ENCODE measurements at places on chromosomes 7 and 10.

DNA sequence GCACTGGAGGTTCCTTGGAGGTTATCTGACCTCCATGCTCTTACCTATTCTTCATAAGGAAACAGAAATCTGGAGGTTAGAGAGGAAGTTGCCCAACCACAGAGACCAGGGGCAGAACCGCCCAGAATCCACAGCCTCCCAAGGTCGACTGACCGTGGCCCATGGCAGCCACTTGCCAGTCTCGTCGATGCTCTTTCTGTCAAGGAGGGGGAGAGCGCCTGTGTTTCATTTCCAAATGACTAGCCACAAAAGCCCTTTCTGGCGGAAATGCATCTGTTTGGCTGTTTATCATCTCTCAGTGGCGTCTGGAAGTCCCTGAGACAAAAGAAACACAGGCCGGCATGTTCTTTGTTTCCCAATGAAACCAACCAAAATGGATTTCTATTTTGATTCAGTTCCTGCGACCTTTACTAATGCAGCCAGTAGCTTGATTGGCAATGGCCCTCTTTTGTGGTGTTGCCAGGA, 2.9 kb downstream of the RAMP3 start:
- H3K4me1 ChIP-seq, result no peaks in the 10 kb centered on the region
- DNase-seq, result no peak
- peaks cover 6% of the 10 kb centered on the region for H3K27me3 ChIP-seq
- no peaks in the 10 kb centered on the region for H3K36me3 ChIP-seq

- no peaks in the 10 kb centered on the region for H3K27me3 ChIP-seq
- H3K4me1 ChIP-seq, result no peaks in the 10 kb centered on the region
- no peak overlapping the region for H3K4me3 ChIP-seq
- no peak for DNase-seq
- H3K27ac ChIP-seq, result no peak overlapping the region
- H3K36me3 ChIP-seq, result no peaks in the 10 kb centered on the region
Measured at GRCh38 chr10:494556-494955, 194.9 kb downstream of the DIP2C start.

GRCh38 chr7:55336540-55336939, 28.6 kb upstream of the LANCL2 start:
- no peak overlapping the region for H3K27ac ChIP-seq
- no peaks in the 10 kb centered on the region for H3K36me3 ChIP-seq
- no peaks in the 10 kb centered on the region for H3K27me3 ChIP-seq
- no peak for DNase-seq

DNA sequence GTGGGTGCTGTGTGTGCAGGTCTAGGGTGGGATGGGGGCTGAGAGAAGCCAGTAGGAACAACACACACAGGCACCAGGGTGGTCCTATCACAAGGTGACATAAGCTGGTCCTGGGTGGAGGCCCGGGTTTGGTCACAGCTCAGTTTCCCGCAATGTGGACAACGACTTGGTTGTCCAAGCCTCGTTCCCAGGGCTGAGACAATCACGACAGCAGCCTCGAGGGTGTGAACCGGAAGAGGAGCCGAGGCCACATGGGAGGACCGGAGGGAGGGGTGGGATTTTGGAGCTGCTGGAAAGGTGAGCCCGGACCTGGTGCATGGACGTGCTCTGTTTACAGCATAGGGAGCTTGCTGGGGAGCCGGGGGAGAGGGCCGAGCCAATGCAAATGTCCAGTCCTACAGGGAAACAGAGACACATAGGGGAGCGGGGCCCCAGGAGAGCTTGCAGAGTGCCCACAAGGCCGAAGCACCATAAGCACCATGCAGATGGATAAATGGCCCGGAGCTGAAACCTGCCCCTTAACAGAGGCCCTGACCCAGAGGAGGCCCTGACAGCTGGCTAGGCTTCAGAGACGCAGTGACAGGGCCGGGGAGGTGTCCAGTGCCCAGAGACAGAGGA, 92.8 kb downstream of the PRKAG2 start:
- no peaks in the 10 kb centered on the region for H3K4me1 ChIP-seq
- H3K36me3 ChIP-seq, result no peaks in the 10 kb centered on the region
- DNase-seq, result no peak
- H3K4me3 ChIP-seq, result no peak overlapping the region

Data from breast epithelium (tissue), 4 donors.